Activated naive CD4-positive, alpha-beta T cell (primary cell): ENCODE measurements at places on chromosomes 12 and 14.

GRCh38 chr12:121301876-121302275 is 5.4 kb upstream of the CAMKK2 start:
- DNase-seq = no peak

- DNase-seq = no peak
These were observed 280.2 kb upstream of the PWP1 start for GRCh38 chr12:107405436-107405835.

- DNase-seq = no peak
These were observed at the start of gene TMEM132C for GRCh38 chr12:128267131-128267622. Gene TMEM132C (plus strand): TSS chr12:128267170. CDS start chr12:128267403, 233 bp downstream.

DNA sequence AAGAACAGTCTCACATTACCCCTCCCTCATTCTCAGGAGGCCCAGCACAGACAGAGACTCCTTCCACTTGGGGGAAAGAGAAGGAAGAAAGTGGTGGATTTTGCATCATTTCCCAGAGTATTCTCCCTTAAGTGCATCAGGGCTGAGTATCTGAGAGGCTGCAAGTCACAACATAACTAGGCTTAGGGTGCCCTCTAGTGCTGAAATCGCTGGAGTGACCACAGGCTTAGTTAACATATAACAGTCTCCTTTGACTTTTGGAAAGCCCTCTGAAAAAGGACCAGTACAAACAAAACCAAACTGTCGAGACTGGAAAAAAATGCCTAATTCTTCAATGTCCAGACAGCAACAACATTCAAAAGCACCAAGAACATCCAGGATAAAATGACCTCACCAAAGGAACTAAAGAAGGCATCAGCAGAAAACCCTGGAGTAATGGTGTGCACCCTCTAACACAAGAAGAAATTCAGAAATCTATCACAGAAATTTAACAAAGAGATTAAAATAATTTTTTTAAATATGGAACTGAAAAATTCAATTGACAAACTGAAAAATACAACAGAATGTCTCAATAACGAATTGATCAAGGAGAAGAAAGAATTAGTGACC is 412.3 kb downstream of the RPS29 start:
- DNase-seq = no peak

DNA sequence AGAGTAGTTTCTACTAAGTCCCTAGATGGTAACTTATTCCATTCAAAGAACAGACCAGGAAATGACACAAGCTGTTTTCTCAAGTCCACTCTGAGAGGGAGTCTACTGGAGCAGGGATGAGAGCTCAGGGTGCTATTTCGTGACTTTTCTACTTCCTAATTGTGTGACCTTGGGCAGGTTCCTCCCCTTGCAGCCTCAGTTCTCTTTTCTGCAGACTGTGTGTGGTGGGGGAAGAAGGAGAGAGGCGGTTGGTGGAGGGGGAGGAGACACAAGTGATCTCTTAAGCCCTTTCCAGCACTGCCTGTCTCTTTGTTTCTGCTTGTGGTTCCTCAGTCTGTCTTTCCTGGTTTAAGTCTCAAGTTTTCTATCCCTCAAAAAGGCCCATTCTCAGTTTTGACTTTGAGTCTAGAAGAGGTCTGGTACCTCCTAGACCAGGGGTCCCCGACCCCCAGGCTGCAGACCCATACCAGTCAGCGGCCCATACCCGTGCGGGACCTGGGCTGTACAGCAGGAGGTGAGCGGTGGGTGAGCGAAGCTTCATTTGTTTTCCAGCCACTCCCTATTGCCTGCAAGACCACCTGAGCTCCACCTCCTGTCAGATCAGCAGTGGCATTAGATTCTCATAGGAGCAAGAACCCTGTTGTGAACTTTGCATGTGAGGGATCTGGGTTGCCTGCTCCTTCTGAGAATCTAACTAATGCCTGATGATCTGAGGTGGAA is 10.7 kb downstream of the FGF6 start:
- DNase-seq = no peak

GRCh38 chr14:30994681-30995620 is 30.5 kb upstream of the AP4S1 start:
- no peak for DNase-seq

GRCh38 chr14:94485944-94486841 is 10.2 kb upstream of the SERPINA9 start:
- no peak for DNase-seq

- DNase-seq = no peak
These were observed 3.4 kb downstream of the BMP4 start for GRCh38 chr14:53953002-53953827.

DNA sequence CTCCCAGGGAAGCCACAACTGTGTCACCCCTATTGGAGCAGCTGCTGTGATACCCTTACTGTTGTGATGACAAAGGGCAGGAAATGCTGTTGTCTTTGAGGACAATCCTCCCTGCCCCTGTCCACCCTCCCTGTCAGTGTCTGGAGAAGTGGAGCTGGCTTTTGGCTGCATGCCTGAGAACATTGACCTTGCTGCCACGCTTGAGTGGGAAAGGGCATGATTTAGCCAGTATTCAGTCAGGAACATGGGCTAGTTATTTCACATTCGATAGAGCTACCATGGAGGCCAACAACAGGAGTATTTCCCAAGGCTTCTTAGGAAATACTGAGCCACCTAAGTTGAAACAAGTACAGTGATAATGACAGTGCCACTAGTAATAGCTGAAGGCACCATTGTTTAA is 59.4 kb downstream of the MYRFL start:
- no peak for DNase-seq

DNA sequence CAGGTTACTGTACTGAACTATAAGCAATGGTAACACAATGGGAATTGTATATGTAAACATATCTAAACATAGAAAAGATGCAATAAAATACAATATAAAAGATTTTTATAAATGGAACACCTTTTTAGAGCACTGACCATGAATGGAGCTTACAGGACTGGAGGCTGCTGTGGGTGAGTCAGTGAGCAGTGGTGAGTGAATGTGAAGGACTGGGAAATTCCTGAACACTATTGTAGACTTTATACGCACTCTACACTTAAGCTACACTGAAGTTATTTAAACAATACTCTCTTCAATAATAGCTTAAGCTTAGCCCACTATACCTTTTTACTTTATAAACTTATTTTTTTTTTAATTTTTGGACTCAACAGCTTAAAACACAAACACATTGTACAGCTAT is 313.5 kb downstream of the KCNC2 start:
- DNase-seq = no peak

GRCh38 chr12:45991284-45992249 is 1.2 kb upstream of the SCAF11 start:
- peak; percentile 36 for DNase-seq

- no peak for DNase-seq
These were observed 320.1 kb downstream of the DAD1 start for GRCh38 chr14:22268875-22269274.

- DNase-seq = no peak
These were observed 65.7 kb downstream of the LIN7A start for GRCh38 chr12:80872053-80872452.

GRCh38 chr12:2466211-2466610 is 328.6 kb upstream of the FKBP4 start:
- no peak for DNase-seq

GRCh38 chr12:42426746-42427145 is 100.8 kb downstream of the PPHLN1 start:
- no peak for DNase-seq

DNA sequence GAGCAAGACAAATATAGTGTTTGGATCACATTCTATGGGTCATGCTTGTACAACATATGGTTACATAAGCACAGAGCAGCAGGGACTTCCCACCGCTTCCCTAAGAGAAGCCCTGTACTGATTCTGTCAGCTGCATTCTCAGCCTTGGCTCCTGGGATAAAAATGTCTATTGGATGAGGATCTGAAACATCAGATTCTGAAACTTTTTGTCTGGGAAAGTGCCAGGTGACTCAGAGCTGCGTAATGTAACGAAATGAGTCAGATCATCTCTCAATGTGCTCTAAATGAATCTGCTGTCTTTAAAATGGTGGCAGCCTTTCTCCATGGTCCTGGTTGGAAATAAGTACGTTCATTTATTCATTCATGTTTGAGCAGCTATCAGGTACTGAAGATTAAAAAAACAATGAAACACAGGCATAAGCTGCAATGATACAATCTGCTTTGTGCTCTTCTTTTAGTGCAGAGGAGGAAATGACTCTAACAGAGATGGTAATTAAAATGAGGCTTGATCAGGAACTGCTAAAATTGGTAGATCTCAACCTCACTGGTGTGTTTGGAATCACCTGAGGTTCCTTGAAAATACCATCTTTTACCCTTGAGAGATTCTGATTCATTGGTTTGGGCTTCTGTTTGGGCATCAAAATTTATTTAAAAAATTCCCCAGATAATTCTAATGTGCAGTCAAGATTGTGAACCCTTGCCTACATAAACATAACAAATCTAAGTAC is 99.1 kb upstream of the NAP1L1 start:
- DNase-seq = no peak

GRCh38 chr14:87067591-87067990 is 925.4 kb downstream of the GALC start:
- DNase-seq = no peak

DNA sequence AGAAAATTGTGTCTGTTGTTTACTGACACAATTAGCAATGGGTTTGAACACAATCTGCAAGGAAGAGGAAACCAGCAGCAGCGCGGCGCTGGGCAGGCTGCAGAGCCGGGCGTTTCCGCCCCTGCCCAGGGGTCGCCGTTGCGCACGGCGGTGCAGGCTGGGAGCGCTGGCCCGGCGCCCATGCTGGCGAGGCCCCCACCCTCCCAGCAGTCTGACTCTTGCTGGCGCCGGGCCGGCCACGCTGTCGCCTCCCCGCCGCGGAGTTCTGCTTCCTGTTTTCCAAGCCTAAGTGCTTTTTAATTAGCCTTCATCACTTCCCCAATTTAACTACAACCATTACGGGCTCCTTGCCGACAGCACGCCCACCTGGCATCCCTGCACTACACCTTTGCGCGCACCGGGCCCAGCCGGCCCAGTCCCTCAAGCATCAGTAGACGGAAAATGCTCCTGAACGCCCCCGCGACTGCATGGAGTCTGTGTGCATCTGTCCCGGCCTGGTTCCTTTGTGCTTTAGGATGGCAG is 212.1 kb downstream of the GXYLT1 start:
- no peak for DNase-seq

- no peak for DNase-seq
These were observed 500.4 kb downstream of the NELL2 start for GRCh38 chr12:44375694-44376093.

- DNase-seq = no peak
These were observed 8.9 kb upstream of the LIN7A start for GRCh38 chr12:80946591-80946990.

DNA sequence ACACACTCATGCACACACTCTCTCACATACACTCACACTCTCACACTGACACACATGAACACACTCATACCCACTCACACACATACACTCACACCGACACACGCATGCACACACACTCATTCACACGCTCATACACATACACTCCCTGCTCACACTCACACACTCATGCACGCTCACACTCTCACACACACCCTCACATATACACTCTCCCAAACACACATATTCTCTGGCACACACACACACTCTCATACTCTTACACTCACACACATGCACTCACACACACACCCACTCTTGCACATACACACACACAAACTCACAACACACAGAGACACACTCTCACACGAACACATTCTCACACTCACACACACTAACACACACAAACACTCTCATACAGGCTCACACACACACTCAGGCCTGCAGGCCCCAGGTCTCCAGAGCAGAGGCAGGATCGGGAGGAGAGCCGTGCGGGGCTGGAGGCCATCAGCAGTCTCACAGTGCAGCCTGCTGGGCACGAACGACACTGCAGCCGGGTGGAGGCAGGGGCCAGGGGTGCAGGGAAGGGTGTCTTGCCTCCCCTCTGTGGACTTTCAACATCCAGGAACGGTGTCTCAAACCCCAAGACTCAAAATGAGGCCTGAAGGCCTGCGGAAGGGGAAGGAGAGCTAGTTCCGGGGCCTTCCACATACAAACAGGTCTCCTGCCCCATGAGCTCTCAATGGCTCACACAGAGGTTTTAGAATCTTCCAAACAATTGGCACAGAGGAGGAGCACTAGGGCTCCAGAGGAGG is 148.7 kb downstream of the ANO2 start:
- no peak for DNase-seq

GRCh38 chr12:106332536-106332935 is 25.0 kb upstream of the POLR3B start:
- DNase-seq = no peak

DNA sequence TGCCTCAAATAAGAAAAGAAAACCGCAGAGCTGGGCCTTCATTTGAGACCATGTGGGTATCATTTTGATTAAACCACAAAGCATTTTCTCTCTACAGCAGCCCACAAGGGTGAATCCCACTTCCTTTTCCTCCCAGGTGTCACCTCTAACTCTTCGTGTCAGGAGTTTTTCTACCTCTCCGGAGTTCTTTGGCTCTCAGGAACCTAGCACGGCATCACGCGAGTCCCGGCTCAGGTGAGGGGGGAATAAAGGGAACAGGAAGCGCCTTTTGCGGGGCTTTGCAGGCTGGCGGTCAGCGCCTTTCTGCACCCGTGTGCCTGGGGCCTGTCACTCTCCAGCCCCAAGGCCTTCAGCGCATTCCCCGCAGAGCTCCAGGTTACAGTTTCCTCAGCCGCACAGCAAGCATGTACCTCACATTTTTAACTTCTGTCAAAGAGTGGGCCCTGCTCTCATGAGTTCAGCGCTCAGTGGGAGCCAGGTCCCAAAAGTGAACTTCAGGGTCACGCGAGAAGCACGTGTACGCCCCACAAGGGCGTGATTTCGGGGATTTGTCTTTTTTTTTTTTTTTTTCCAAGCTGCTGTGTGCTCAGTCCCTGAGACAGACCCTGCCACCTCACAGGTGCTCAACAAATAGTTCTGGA is 740 bp upstream of the PRPF40B start:
- no peak for DNase-seq
